ENCODE measurements at places on chromosomes 1 and 21. TPM values are rescaled to one million over a fixed set of nuclear protein-coding genes. Genes with fewer than 3 reads are reported as not detected.

DNA sequence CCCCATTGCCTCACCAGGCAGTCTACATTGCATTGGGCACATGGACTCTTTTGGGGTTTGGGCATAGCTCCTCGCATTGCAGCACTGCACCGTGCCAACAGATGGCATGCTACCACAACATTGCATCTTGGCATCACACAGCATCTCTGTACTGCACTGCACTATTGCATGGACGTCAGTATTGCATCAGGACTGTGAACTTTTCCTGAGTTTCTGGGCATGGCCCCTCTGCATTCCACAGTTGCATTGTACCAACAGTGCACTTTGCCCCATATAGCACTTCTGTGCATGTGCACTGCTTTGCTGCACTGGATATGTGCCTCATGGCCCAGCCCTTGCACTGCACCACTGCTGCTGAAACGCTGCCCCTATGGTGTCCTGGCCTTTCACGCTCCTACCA, 9.6 kb downstream of the PTPRU start:
- no peak for DNase-seq

Gene RIIAD1
- 0.43 TPM for polyA plus RNA-seq

DNA sequence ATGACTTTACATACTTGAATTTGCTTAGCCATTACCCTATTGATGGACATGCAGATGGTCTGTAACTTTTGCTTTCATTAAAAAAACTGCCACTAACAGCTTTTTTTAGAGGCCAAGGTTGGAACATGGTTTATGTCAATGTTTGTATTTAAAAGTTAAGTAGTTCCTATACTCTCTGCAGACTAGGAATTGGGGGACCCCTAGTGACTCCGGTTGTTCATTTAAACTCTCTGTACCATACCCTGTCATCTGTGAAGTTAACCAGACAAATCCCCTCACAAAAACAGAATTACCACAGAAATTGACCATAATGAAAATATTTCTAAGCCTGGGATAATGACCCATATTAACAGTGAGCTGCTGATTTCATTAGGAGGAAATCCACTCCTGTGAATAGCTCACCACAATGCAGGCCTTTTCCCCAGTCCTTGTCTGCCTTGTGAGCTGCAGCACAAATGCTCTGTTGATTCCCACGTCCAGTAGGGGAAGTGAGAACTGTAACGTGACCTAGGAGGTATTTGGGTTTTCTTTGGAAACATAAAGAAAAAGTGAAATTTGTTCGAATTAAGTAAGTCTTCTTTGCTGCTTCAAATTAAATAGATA, 30.2 kb upstream of the CD101 start:
- no peak for DNase-seq

DNA sequence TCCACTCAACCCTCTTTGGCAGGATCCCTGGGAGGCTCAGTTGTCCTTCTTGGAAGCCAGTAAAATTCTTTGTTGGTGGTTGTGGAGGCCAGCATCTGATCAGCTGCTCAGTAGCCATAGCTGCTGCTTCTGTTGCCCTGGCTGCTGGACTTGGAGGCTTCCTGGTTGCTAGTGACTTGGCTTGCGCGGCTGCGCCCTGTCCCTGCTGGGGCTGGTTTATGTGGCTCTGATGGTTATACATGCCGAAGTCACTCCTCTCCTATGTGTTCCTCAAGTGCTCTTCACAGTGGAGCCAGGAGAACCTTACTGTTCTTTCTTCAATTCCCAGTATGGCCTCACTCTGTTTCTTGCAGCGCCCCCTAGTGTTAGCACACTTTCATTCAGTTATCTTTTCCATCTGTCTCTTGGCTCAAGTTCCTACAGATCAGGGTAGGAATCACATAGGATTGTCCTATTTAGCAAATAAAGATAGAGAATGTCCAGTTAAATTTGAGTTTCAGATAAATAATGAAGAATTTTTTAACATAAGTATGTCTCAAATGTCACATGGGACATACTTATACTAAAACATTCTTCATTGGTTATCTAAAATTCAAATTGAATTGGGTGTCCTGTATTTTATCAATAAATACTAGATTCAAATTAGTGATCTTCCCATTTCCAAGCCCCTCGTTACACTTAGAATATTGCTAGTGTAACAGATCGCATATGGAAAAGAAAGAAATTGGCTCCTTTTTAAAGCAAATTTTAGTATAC, 176.5 kb downstream of the TGFB2 start:
- no peak for DNase-seq

Gene RAB3B
- 7.3 TPM for polyA plus RNA-seq

Gene SPRR2A
- polyA plus RNA-seq: not detected

DNA sequence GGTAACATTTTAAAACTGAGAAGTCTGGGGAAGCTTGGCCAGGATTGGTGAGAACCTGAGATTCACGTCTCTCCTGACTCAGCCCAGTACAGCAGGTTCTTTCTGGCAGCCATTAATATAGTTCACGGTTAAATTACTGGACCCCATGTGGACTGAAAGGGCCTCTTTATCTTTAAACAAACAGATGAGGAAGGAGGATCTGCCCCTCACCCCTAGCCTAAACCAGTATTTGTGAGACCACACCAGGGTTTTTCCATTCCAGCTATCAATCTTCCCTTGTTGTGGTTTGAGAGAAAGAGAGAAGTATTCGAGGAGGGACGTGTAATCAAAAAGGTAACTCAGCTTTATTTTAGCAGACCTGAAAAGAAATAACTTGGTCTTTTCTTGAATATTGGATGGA, 137.1 kb downstream of the PROX1 start:
- DNase-seq: no peak

Gene KIAA0040
- 18.0 TPM for polyA plus RNA-seq

DNA sequence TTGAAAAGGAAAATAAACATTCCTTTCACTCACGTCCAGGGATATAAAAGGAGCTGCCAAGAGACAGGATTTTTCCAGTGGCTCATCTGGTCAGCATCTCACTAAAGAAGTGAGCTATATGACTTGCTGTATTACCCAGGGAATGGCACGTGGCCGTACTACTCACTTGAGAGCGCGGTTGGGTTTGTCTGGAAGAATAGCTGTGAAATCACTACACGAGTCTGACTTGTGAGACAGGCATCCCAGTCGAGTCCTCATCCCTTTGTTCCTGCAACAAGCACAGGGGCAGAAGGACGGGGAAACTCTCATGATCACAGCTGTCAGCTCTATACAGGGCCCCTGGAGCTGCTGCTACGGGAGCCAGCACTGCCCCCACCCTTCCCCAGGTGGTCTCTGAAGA, 17.7 kb downstream of the RGS8 start:
- no peak for DNase-seq

DNA sequence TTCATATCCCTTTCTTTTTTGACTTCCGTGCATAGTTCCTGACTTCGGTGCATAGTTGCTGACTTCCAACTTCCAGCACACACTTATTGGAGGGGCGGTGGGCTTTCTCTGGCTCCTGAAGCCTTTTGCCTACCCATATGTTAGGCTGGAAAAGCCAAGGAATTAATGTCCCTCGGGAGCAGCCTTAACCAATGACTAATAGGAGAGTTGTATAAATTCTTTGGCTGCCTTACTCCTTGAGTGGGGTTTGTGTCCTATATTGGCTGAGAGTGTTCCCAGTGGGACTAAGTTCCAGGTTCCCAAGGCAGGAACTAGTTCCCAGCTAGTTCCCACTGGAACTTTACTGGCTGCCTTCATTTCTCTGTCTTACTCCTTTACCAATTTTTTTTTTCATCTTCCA, 105.7 kb downstream of the ZNF326 start:
- no peak for DNase-seq
